ENCODE measurements at places on chromosomes 11 and 22.

GRCh38 chr11:46352063-46352841 lies 5.0 kb downstream of the DGKZ start:
- DNase-seq, result no peak

DNA sequence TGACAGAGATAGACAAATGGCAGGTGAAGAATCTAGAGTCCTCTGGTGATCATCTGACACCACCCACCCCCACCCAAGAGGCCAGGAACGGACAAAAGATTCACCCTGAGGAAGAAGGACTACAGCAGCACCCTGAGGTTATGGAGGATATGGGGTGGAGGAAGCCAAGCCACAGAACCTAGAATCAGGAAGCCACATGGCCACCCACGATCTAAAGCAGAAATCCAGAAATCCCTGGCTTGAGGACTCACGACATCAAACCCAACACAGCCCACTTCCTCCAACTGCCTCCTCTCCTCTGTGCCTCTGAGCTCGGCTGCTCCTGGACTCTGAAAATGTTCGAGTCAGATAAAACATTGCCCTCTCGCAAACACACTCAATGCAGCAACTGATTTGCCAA lies 364.3 kb downstream of the SHANK2 start:
- no peak for DNase-seq

- DNase-seq, result no peak
Observed at GRCh38 chr11:62607714-62608113, 4.9 kb downstream of the EML3 start.

DNA sequence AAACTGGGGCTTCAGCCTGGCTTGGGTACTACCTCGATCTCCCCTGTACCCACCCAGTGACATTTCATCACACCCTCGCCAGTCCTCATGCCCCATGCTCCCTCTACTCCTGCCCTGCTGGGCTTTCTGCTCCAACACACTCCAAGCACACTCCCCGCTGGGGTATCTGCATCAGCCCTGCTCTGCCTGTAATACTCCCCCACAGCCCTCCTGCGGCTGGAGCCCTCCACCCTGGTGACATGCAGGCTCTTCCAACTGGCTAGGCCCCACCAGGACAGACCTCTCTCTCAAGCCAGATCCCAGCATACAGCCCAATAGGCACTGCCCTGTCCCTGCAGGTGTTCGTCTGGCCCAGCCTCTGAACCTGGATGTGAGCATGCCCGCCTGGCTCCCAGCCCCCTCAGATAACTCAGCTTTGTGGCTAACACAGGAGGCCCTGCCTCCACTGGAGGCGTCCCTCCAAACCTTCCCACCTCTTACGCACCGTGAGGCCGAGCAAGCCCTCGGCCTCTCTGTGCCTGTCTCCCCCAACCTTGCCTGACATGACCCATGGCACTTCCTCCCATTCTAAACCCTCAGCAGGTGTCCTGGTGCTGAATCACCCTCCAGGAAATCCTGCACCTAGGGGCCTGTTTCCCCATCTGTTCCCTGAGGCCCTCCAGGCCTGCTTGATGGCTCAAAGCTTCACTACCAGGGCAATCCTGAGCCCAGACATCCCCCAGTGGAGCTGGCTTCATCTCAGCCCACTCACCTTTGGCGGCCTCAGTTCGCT lies 33.5 kb upstream of the TXNRD2 start:
- no peak for DNase-seq
